ENCODE measurements at places on chromosomes 7 and 10.

- DNase-seq, result no peak
Observed at GRCh38 chr7:73454424-73454823, 20.8 kb downstream of the FZD9 start.

- no peak for DNase-seq
Observed at GRCh38 chr7:34718867-34719266, 60.8 kb downstream of the NPSR1 start.

DNA sequence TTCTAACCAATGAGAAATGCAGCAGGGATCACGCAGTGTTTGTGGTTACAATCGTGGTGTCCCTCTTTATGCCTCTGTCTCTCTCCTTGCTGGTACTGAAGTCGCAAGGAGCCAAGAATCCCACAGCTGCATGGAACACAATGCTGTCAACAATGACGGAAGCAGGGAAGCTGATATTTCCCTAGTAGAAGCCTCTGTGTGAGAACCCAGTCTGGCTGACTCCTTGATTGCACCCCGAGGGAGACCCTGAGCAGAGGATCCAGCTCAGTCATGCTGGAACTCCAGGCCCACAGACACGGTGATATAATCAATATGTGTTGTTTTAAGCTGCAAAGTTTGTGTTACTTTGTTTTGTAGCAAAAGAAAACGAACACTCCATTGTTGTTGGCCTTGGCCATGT lies 677.9 kb downstream of the PARD3 start:
- no peak for DNase-seq

- no peak for DNase-seq
Observed at GRCh38 chr10:88523739-88524400, 59.2 kb downstream of the RNLS start.

GRCh38 chr7:142248166-142249160 lies 9.4 kb downstream of the PRSS58 start:
- no peak for DNase-seq

DNA sequence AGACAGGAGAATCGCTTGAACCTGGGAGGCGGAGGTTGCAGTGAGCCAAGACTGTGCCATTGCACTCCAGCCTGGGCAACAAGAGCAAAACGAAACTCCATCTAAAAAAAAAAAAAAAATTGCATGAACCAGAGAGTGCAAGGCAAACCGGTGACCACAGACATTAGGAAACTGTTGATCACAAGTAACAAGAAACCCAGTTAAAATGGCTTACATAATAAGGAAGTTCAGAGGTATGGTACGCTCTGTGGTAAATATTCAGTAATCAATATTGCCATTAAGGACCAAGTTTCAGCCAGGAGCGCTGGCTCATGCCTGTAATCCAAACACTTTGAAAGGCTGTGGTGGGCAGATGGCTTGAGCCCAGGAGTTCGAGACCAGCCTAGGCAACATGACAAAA lies 9.2 kb upstream of the NT5C2 start:
- no peak for DNase-seq

DNA sequence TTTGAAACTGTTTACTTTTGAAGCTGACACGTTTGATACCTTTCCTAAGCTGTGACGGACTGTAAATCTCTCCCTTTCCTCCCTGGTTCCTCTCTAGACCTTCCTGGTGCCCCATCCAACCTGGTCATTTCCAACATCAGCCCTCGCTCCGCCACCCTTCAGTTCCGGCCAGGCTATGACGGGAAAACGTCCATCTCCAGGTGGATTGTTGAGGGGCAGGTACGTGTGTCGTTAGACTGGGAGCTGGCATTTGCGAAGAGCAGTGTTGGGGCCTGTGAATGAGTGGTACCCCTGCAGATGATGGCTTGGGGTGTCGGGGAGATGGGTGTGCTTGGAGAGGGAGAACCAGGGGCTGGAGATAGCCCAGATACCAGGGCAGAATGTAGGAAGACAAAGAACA lies 602.7 kb upstream of the FOXK1 start:
- no peak for DNase-seq

- peak; percentile 54 for DNase-seq
Observed at GRCh38 chr7:29297194-29297890, 102.8 kb downstream of the CHN2 start.

DNA sequence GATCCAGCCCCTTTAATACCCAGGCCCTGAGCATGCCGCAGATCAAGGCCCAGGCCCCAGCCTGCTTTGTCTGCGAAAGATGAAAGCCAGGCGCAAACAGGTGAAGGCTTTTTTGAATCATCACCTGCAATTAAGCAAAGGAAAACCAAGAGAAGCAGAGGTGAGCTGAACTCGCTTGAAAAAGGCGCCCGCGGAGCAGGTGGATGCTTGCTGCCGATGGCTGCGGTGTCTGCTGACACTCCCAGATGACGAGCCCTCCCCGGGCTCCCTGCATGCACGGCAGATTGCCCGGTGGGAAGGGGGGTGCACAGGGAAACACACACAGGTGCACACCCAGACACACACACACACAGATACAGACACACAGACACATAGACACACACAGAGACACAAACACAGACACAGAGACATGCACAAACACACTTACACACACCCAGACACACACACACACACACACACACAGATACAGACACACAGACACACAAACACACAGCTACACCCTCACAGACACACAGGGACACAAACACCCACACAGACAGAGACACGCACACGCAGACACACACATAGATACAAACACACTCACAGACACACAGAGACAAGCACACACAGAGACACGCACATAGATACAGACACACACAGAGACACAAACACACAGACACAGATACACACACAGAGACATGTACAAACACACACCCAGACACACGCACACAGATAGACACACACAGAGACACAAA lies 142.6 kb upstream of the RNF32 start:
- no peak for DNase-seq

- DNase-seq, result no peak
Observed at GRCh38 chr10:47092831-47093230, 181.6 kb downstream of the PTPN20 start.

DNA sequence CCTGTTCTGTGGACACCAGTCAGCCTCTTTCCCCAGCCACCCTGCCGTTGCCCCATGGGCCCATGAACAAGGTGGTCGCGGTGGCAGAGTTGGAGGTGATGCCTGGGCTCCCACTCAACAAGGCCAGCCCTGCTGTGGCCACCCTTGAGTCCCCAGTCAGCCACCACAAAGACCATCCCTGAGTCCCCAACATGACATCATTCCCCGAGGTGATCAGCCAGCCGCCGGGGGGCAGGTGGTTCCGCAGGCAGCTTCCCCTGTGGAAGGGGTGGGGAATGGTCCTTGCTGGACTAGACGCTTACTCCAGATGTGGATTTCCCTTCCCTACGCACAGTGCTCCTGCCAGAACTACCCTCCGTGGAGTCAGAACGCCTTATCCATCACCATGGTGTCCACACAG lies 271.7 kb downstream of the PTPRN2 start:
- DNase-seq, result no peak

GRCh38 chr7:116524609-116525297 lies at the start of gene CAV1:
TSS of gene CAV1 (plus strand) at chr7:116525036. CDS start at chr7:116525063, 27 bp downstream.
- peak; percentile 45 for DNase-seq

GRCh38 chr7:117896339-117896738 lies 23.1 kb upstream of the CTTNBP2 start:
- DNase-seq, result no peak

DNA sequence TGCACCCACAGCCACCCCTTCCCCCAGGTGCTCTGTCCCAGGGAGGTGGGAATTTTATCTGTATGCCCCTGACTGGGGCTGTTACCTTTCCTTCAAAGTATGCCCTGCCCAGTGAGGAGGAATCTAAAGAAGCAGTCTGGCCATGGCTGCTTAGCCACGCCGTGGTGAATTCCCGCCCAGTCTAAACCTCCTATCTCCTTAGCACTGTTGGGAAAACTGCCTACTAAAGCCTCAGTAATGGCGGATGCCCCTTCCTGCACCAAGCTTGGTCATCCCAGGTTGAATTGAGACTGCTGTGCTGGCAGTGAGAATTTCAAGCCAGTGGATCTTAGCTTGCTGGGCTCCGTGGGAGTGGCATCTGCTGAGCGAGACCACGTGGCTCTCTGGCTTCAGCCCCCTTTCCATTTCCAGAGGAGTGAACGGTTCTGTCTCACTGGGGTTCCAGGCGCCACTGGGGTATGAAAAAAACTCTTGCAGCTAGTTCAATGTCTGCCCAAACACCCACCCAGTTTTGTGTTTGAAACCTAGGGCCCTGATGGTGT lies 87.2 kb downstream of the ABCC2 start:
- DNase-seq, result no peak

DNA sequence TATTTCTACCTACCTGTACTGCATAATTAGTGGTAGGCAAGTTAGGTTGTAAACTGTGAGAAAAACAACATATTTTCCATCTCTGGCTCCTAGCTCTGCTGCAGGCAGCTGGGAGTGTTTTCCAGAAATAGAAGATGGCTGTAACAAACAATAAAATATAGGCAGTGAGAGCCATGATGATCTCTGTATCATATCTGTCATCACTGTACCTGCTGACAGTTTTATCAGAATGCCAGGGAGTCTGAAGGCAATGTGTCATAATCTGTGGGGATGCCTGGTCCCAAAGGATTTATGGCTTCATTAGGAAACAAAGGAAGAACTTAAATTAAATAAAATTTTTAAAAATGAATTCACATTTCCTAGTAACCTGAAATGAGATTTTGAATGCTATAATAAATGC lies 160.9 kb upstream of the SMIM30 start:
- no peak for DNase-seq
